ENCODE measurements at places on chromosomes 16 and 17.

DNA sequence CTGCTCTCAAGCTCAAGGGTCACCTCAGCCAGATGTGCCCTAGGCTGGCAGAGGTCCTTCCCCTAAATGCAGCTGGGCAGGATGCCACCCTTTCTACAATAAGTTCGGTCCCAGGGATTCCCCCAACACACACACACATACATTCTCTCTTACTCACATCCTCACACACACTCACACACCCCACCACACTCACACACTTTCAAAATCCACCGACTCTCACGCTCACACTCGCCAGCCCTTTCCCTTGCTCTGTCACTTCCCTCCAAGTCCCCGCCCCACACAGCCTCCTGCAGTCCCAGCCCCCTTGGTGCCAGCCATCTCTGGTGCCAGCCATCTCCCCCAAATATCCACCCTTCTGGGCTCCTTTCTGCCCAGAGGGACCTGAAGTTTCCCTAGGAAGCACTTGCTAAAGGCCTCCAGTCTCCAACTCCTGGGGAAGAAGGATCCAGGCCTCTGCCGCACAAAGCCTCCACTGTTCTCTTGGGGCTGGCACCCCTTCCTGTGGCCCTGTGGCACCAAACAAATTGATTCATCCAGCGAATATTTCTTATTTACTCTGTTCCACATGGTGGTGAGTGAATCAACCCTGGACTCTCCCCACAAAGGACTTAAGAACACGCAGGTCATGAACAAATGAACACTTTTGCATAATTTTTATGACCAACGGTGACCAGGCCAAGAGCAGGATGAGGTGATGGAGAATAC is 3.8 kb upstream of the USP36 start:
- DNase-seq: no peak

GRCh38 chr17:60577147-60577915 is 22.7 kb upstream of the PPM1D start:
- DNase-seq: no peak

DNA sequence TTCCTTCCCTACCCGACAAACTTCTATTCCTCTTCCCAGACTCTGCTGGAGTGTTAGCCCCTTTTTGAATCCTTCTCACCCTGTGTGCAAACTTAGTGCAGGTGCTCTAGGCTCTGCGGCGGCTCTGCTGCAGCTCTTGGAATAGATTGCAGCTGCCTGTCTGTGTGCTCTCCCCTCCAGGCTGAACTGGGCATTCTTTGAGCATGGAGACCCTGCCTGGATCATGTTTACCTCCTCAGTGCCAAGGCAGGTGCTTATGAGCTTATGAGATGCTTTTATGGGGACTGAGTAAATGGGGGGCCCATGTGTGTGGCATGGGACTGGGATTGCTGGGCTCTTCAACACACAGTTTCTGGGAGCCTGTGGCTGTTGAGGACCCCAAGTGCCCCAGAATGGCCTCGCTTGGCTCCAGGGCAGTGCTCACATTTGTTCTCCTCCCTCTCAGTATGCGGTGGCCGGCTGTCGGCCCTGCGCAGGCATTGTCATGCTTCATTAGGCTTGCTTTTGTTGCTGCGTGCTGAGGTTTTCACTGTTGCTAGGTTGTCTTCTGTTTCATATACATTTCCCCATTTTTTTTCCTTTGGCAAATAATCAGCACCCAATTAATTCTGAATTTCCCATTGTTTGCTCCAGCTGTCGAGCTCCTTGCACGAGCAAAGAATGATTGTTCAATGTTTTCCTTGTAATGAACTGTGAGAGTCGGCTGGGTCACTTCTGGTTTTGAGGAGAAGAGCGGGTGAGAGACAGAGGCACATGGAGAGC is 185.5 kb upstream of the NLRP1 start:
- DNase-seq: no peak

- DNase-seq: no peak
Observed at GRCh38 chr17:78904371-78904770, 1.4 kb upstream of the CEP295NL start.

GRCh38 chr16:89345642-89346150 is 128.2 kb downstream of the ZNF778 start:
- DNase-seq: no peak

GRCh38 chr17:50095626-50096037 is 481 bp downstream of the PDK2 start:
- no peak for DNase-seq

GRCh38 chr16:3915426-3916260 is 35.1 kb upstream of the CREBBP start:
- no peak for DNase-seq

- no peak for DNase-seq
Observed at GRCh38 chr17:3029213-3029913, 34.0 kb downstream of the OR1D5 start.

DNA sequence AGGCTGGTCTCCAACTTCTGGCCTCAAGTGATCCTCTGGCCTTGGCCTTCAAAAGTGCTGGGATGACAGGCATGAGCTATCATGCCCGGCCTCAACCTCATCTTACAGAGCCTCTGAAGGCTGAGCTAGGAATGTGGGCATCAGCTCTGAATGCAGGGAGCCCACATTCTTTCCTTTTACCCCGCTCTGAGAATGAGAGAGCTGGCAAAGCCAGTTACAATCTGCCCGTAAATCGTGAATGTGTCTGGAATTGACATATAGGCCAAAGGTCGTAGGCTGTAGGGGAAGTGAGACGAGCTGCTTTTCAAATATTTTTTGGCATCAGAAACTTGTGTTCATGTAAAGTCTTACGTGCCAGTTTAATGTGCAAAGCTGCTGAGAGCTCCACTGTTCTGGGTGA is 4.5 kb downstream of the TMEM238L start:
- DNase-seq: no peak

- DNase-seq: no peak
Observed at GRCh38 chr17:75352079-75352569, 53.4 kb downstream of the GRB2 start.

DNA sequence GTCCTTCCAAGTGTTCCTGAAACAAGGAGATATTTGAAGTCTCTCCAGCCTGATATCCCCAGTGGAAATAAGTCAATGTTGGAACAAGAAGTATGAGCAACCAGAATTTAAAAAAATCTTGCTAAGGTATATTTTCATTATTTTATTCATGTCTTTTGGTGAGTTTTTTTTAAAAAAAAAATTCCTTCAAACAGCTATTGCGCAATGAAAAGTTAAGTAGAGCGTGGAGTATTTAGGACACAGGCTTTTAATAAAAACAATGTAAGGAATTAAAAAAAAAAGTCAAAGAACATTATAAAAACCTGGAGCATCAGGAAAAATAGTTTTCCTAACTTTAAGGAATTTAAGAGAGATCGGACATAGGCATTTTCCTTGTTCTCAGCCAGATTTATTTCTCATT is 940.4 kb downstream of the KCNJ2 start:
- no peak for DNase-seq

- no peak for DNase-seq
Observed at GRCh38 chr16:4609200-4610010, 5.3 kb downstream of the UBALD1 start.

DNA sequence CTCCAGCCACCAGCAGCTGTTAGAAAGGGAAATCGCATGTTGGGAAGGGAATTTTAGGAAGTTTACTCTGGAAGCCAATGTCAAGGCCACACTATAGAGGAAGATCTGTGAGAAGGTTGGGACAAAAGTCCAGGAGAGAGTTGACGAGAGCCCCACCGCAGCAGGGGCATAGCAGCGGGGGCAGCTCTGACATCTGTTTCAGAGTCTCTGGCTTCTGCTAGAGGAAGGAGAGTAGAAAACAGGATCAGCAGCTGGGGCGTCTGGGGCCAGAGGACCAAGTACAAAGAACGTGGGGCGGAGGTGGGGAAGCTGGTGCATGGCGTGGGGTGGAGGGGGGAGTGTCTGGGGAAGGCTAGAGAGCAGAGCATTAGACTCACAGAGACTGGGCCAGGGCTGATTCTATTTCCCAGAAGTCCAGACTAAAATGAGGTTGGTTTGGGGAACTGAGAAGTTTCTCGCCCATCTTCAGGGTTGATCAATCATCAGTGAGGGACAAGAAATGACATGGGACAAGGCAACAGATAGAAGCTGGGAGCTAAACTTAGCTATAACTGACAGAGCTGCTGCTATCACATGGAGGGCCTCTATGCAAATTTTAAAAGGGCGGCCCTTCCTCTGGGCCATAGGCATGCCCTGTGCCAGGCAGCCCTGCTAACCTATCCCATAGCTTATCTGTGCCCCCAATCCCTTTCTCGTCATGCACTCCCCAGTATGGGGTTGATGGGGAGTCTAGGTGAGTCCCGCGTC is 1.2 kb downstream of the RABEP2 start:
- no peak for DNase-seq

DNA sequence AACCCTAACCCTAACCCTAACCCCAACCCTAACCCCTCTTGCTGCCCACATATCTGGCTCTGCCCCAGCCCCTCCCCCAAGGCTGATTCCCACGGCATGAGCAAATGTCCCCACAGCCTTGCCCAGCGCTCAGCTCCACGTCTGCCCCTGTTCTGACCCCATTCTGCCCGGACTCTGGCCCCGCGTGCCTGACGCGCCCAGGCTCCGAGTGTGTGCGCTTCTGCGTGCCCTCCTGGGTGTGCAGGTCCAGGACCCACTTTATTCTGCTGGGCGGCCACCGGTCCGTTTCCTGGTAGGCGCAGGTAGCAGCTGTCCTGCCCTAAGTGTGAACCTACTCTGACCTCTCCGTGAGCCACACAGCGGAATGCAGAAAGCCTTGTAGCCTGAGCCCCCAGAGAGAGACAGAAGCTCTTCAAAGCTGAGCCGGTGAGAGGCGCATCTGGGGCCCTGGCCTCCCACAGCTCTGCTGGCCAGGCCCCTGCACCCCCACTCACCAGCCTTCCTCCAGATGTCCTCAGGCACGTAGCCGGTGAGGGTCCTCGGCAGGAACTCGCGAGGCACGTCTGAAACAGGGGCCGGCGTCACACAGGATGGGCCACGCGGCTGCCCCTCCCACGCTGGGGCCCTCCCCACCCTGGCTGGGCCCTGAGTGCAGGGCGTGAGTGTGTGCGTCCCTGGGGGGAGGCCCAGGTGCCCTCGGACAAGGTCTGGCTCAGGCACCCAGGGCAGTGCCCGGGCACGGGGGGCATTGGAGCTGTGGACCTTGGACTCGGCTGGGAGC is 14.0 kb upstream of the PABPN1L start:
- no peak for DNase-seq

- DNase-seq: no peak
Observed at GRCh38 chr17:81248649-81249048, 9.5 kb downstream of the NDUFAF8 start.

DNA sequence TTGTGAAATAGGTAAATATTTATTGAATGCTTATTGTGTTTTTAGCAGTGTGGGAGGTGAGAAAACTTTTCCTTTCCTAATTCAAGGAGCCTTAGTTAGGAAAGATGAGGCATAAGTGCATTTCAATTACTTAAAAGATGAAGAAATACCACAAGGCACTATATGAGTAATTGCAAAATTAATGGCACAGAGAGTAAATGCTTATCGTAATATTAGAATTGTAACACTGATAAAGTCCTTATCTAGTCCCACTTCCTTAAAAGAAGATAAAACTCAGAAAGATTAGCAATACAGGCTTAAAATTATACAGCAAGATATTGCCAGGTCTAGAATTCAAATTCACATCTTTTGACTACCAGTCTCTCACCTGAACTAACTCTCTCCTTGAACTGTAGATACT is 232.6 kb upstream of the TBX2 start:
- DNase-seq: no peak

DNA sequence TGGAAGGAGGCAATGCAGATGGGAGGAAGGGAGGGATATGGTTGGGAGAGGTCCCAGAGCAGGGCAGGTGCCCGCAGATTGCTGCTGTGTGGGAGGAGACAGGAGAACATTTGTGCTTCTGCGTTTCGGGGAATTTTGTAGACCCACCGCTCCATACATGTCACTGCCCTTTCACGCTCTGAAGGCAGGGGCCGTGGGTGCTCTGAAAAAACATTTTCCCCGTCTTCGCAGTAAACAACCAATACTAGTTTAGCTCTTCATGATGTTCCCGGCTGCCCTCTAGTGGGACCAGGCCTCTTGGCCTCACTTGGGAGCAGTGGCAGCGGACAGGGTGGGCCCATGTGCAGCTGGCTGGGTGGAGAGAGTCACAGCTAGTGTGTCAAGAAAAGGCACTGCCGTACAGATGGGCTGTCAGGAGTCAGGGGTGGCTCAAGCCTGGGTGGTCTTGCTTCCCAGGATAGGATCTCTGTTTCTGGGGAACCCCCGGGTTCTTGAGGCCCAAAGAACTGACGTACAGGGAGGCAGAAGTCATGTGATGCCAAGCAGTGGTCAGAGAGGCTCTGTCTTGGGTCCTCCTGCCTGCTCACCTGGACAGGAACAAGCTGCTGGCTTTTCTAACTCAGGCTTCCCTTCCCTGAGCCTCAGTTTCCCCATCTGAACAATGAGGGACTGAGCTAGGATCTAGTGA is 46.5 kb upstream of the CPNE2 start:
- DNase-seq: peak; percentile 53

- DNase-seq: no peak
Observed at GRCh38 chr16:80063031-80063712, 462.6 kb upstream of the MAF start.

DNA sequence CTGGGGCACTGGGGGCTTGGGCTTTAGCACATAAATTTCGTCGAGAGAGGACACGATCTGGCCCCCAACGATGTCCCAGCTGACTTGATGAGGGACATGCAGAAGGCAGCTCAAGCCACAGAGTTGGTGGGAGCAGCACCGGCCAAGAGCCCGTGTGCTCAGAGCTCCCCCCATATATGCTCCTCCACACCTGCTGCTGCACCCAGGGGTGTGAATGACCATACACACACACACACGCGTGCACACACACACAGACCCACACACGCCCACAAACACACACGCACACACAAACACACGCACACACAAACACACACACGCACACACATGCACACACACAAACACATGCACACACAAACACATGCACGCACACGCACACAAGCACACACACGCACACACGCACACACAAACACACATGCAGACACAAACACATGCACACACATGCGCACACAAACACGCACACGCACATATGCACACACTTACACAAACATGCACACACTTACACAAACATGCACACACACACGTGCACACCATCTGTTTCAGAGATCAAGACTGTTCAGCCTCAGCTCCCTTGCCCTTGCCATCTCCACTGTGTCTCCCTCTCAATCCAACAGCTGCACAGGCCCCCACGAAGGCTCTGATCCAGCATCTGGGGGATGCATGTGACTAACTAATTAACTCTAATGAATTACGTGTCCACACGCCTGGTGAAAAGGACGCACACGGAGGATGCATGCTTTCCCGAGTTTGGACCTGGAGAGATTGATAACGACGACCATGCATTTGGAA is 85.6 kb upstream of the TNRC6C start:
- no peak for DNase-seq

DNA sequence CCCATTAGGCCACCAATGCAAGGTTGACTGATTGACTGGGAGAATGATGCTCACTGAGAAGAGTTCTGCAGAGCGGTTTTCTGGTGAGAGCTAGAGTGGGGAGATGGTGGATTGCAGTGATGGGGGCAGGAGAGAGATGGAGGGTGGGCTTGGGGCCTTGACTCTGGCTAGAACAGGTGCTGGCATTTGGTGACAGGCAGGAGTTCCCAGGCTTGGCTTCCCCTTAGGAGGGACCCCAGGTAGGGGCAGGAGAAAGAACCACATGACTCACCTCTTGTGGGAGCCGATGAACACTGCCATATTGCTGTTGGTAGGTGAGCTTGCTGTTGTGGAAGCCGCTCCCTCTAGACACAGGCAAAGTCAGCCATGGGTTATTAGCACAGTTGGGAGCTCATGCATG is 8.0 kb downstream of the CD300LB start:
- no peak for DNase-seq

GRCh38 chr17:80946449-80946848 is 45.2 kb upstream of the CHMP6 start:
- DNase-seq: no peak

Measured in activated T-cell treated with anti-CD3 and anti-CD28 coated beads, Interleukin-2, amount 50 U/mL, for 48 hours (primary cell).